ENCODE measurements at places on chromosomes 6 and 20. TPM values are rescaled to one million over a fixed set of nuclear protein-coding genes. Genes with fewer than 3 reads are reported as not detected.

The TMEM74B gene
- total RNA-seq = 4.7 TPM

The APOBEC2 gene
- 80.1 TPM for total RNA-seq

The OR2B3 gene
- total RNA-seq = not detected

The BNIP5 gene
- total RNA-seq = not detected

DNA sequence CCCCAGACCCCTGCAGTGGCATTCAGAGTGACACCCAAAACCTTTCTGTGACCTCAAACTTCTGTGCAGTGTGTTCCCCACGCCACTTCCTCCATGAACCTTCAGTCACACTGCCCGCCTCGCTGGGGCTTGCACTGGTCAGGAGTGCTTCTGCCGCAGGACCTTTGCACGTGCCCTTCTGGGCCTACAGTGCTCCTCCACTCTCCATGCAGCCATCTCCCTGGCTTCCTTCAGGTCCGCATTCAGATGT is 27.1 kb downstream of the SYNJ2 start:
- no peak for DNase-seq

- no peak for DNase-seq
Measured at GRCh38 chr6:128663238-128663637, 142.8 kb upstream of the PTPRK start.

DNA sequence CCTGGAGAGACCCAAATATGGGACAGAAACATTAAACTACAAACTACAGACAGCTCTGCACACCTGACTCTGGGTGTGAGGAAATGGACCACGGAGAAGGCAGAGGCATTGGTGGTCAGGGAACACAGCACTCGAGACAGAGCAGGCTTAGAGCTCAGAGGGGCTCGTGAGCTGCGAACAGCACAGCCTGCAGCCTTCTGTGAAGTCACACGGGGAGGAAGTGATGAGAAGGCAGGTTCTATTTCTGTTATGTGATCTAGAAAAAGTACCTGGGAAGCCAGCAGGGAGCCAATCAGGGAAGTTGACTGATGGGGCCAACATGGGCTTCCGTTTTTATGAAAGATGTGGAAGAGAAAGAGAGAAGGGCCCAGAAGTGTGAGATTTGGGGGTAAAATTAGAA is 88.9 kb upstream of the SNAP25 start:
- DNase-seq = no peak

GRCh38 chr6:89454300-89454699 is 21.3 kb downstream of the ANKRD6 start:
- DNase-seq = no peak

DNA sequence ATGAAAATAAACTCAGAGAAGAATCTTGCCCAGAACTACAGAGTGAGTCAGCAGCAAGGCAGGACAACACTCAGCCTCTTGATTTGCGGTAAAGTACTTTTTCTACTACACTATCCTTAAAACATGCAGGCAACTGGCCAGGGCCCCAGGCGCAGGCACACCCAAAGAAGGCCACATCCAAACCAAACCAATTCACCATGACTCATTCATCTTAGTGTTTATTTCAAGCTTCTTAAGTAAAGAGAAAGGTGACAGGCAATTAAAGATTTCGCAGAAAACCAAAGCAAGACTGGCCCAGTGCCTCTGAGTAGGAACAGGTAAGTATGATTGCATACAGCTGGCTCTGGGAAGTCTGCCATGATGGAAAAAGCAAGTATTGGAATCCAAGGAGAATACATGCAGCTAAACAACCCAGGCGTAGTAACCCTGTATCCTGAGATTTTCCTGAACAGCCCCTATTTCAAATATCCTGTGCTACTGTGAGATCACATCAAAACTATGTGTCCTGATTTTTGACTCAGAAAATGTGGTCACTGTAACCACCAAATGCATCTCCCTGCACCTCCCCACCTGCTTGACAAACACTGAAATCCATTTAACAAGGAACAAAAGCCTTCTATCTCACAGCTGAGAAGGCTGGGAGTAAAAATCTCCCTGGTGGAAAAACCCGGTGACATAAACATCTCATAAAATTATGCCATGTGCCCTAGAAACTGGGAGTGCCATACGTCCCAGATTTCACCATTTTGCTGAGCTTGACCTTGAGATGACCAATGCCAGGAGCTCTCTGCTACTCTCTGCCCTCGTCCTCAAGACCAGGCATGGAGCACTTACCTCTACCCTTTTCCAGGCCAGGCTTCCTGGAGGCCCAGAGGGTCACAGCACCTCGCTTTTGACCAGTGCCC is 12.4 kb downstream of the WFDC3 start:
- peak; percentile 93 for DNase-seq

- peak; percentile 75 for DNase-seq
Measured at GRCh38 chr20:23441850-23442313, 2.4 kb downstream of the CSTL1 start.

DNA sequence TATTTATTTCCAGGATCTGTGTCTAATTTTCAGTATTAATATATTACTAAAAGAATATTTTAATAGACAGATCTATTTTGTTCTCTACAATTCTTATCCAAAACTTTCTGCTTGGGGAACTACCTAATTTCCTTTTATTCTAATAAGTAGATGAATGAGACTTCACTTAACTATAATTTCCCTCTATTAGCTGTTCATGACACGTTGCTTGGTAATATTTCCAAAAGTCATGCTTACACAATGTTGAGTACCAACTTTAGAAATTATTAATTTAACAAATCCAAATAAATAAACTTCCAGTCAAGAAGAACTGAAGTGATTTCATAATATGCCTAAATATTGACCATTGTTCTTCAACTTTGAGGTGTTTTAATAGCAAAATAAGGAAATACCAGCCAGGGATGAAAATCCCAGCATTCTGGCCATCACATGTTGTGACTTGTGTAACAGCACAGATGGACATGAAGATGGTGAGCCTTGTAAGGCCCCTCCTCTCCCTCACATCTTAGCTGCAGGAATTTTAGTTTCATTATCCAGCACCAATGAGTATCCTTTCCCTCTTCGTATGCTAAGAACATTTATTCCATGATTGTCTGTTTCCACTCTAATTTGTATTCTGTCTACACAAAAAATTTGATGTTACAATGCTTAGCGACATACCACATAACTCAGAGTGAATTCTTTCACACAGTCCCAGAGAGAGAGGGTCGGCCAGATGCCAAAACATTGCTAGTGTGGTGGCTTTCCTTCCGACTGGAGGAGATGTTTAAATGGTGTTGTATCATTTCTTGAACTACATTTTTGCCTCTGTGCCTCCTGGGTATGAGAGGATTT is 137.5 kb downstream of the FOXA2 start:
- DNase-seq = peak; percentile 68

Data from right cardiac atrium (tissue), 5 donors.